Posterior vena cava (tissue), 2 donors: ENCODE measurements at places on chromosomes 3 and 15. TPM values are rescaled to one million over a fixed set of nuclear protein-coding genes. Genes with fewer than 3 reads are reported as not detected.

GRCh38 chr15:29571792-29572431 is 250.4 kb downstream of the TJP1 start:
- no peak for DNase-seq

- DNase-seq, result no peak
Measured at GRCh38 chr15:52148403-52148802, 35.8 kb upstream of the BCL2L10 start.

Gene HESX1
- total RNA-seq, result 0.83 TPM

DNA sequence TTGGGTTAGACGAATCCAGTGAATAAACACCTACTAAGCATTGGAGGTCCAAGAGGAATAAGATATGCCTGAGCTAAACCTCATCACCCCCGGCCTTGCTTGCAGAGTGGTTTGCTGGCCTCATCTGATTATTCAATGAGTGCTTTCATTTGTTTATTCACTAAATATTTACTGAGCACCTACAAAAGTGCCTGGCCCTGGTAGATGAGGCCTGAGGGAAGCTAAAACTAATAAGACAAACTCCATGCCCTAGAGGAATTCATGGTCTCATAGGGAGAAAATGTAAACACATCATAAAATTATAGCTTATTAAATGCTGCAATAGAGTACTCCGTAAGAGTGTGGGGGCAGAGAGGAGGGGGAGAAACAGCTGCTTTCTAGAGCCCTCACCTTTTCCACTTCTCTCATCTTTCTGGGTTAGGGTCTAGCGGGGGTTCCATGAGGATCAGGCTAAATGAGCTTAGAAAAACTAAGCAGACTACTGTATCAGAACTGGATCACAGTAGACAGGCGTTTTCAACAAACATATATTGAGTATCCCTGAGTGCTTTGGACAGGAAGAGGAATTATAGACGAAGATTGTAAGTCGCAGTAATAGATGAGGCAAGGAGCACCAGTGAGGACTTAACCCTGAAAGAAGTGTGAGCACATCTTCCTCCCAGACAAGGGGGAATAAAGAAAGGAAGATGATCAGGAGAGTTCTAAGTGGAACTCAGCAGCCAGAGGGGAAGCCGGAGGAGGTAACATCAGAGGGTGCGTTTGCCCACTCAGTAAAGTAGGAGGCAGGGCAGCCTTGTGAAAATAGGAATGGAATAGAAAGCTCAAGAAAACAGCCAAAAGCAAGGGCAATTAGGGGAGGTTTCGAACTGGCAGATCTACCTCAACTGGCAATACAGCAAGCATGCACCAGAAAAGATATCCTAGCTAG is 31.5 kb upstream of the LAMP3 start:
- no peak for DNase-seq

GRCh38 chr3:42302924-42303634 is 37.1 kb upstream of the CCK start:
- no peak for DNase-seq

Gene SCG3
- 0.46 TPM for total RNA-seq

Gene SEMA5B
- total RNA-seq, result 1.3 TPM

GRCh38 chr15:70320077-70320476 is 222.4 kb upstream of the TLE3 start:
- no peak for DNase-seq

- no peak for DNase-seq
Measured at GRCh38 chr15:32852771-32853170, 135.0 kb downstream of the GREM1 start.

Gene KLHDC8B
- total RNA-seq, result 31.9 TPM

DNA sequence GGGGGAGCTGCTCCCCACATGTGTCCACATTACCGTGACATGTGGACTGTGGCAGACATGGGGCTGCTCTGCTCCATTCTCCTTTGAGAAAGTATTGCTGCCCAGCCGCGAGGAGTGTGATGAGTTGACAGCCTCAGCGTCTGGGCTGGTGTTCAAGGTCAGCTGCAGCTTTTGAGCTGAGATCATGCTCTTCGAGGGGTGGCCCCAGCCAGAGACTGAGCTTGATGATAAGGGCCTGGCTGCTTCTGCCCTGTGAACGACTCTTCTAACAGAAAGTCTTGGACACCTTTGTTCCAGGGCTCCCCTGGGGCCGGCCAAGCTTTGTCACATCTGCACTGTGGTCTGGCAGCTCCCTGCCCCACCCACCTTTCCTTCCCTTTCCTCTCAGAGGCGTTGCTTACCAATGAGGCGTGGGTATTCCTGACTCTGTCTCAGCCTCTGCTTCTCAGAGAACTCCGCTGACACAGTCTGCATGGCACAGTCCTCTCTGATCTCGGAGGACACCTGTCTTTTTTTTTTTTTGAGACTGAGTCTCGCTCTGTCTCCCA is 86.6 kb downstream of the CHRD start:
- no peak for DNase-seq

GRCh38 chr3:107208100-107208499 is 169.1 kb upstream of the CCDC54 start:
- DNase-seq, result no peak
